ENCODE measurements at places on chromosomes 5 and 9. TPM values are rescaled to one million over a fixed set of nuclear protein-coding genes. Genes with fewer than 3 reads are reported as not detected.

- DNase-seq, result no peak
These were observed 255.5 kb downstream of the CAAP1 start for GRCh38 chr9:26637101-26637500.

DNA sequence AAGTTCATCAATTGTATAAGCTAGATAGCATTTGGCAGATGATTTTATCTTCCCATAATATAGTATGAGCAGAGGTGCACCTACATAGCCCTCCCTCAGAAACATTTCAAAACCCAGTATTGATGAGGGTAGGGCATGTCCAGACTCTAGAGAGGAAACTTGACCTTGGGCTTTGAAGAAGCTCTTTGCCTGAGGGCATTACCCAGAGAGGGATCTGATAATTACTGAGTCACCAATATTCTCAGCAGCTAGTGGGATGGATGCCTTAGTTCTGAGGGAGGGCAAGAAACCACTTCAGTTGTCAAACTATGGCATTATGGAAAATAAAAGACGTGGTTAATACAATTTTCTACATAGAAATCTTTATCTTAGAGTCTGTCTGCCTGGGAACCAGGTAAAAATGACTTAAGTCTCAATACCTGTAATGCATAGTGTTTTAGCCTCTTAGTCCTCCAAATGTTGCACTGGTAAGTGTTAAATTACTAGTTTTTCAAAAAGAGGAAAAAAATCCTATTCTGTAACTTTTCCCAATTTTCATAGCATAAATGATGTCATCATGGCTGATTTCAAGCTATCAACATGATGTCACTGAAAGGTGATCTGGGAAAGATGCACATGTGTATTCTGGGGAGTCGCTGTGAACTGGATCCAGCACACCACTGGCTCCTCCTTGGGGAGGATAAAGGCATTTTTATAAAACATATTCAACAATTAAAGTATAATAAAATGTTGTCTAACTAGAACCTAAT lies 809.0 kb downstream of the KCTD16 start:
- no peak for DNase-seq

DNA sequence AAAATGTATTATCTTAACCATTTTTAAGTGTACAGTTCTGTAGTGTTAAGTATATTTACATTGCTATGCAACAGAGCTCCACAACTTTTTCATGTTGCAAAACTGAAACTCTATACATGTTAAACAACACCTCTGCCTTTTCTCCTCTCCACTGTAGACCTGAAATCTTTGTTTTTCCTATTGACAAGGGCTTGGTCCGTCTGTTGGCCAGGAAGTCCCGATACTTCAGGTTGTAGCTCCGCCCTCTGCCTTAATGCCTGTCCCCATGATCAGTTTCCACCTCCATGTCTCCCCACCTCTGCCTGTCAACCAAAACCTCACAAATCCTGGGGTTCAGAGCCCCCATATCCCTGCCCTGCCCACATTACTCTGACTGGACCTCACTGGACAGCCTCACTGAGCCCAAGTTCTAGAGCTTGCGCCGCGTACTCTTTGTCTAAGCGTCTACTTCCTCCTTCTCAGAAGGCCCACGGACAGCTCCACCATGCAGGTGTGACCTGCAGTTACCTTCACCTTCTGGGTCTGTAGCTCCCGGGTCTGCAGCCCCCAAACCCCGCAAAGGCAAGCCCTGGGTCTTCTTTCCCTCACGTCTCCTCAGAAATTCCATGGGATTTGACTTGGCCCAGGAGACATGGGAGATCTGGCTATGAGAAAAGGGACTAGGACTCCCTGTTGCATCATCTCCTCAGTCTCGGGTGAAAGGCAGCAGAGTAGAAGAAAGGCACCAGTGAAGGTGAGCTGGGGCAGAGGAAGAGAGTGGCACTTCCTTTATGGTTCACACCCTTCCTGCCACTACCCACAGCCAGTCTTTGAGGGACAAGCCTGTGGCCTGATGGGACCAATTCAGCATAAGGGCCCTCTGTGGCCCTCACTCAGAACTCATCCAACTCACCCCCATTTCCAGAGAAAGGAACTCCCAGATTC lies 8.0 kb downstream of the GLIPR2 start:
- DNase-seq, result no peak

- no peak for DNase-seq
These were observed 22.7 kb downstream of the CLTA start for GRCh38 chr9:36213387-36213786.

CDH9 gene
- total RNA-seq, result not detected
